ENCODE measurements at places on chromosomes 5 and 9. TPM values are rescaled to one million over a fixed set of nuclear protein-coding genes. Genes with fewer than 3 reads are reported as not detected.

GRCh38 chr5:55601204-55601618, 66.4 kb upstream of the PLPP1 start:
- H3K4me1 ChIP-seq: peaks cover 71% of the 10 kb centered on the region
- H3K27me3 ChIP-seq: no peaks in the 10 kb centered on the region

DNA sequence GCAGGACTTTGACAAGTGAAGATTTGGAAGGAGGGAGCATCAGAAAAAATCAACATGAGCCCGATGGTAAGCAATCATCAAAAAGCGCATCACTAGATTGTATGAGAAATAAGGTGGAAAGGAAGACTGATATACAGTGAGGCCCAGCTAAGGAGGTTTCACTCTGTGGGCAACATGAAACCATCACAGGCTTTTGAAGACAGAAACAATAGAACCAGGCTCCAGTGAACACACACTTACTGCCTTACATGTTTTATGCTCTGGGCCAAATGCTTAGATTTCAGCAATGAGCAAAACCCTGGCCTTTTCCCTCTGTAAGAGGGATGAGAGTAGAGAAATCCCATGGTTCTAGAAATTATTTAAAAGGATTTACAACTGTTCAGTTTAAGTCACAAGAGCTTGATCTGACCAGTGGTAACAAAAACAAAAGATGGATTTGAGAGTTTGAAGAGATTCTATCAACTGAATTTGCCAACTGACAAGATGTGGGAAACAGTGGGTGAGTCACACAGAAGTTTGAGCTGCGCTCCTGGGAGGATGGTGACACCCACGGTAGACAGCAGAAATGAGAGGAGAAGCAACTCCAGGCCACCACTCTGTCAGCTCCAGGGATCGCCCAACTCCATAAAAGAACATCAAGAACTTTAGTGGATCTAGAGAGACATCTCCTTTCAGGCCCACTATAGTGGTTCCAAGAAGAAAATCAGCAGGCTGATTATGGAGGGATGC, 261.8 kb downstream of the MCTP1 start:
- H3K27me3 ChIP-seq: no peaks in the 10 kb centered on the region
- H3K4me3 ChIP-seq: no peak overlapping the region
- no peaks in the 10 kb centered on the region for H3K36me3 ChIP-seq
- peak overlapping the region; percentile 21 for H3K27ac ChIP-seq
- peak; percentile 36 for DNase-seq

DNA sequence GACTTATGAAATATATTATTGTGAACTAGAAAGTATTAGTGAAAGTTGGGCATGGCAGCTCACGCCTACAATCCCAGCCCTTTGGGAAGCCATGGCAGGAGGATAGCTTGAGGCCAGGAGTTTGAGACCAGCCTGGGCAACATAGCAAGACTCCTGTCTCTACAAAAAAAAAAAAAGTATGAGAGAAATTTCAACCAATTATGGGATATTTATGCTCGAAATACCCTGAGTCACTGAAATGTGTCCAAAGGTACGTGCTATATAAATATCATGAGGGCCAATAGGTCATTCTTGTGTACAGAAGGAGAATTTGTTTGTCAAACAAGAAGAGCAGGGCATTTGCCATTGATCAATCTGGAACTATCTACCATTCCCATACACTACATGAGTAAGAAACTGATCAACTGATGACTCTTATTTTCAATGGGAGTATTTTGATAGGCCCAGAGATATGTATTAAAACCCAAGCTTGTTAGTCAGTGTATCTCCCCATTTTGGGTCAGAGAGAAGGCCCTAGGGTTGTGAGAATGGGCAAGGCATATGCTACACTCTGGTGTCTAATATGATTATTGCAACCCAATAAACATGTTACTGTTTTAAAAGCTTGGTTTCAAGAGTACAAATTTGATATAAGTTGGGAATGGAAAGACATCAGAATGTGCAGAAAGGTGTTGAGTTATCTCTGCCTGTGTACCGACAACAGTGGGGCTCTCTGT, 21.7 kb upstream of the HOMER1 start:
- no peaks in the 10 kb centered on the region for H3K4me1 ChIP-seq
- no peak overlapping the region for H3K4me3 ChIP-seq
- H3K36me3 ChIP-seq: no peaks in the 10 kb centered on the region
- no peak for DNase-seq

- peak; percentile 73 for DNase-seq
- no peaks in the 10 kb centered on the region for H3K27me3 ChIP-seq
- peak within 1 kb of the TSS; percentile 83 for H3K4me3 ChIP-seq
- H3K27ac ChIP-seq: peak within 1 kb of the TSS; percentile 77
Measured at GRCh38 chr9:137550231-137550621, at the start of gene PNPLA7. TSS of gene PNPLA7 (minus strand) at chr9:137550402. CDS start at chr9:137550197, 205 bp downstream.

DNA sequence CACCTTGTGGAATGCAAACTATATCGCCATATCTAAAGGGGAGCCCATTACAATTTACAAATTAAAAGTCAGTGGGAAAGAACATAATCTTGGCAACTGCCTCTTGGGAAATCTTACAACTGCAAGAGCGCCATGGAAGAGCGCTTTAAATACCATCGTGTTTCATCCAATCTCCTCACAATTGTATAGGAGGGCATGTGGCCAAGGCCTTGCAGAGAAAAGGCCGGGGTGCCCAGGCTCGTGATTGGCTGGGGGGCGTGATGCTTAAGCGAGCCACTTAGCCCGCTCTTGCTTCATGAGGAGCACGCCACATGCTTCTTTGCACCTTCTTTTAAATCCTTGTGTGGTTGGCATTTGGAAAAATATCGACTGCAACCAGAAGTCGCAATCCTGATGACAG, 69.8 kb upstream of the NFIB start:
- no peak overlapping the region for H3K27ac ChIP-seq
- no peak overlapping the region for H3K4me3 ChIP-seq

DNA sequence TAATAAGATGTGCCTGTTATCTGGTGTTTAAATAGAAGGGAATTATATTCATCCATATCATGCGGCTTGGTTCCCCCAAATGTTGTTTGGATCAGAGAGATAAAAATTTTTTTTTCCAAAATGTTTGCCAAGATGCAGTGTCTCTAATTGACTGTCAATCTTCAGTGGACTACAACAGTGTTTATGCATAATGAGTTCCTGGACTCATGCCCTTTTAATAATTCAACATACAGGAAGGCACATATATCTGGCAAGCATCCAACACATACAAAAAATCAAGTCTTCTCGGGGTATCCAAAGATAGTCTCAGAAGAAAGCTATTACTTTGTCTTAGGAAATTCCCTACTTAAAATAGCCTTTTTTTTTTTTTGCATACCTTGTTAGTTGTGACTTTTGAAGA, 1534.7 kb downstream of the EFNA5 start:
- no peaks in the 10 kb centered on the region for H3K36me3 ChIP-seq
- no peak overlapping the region for H3K4me3 ChIP-seq
- no peaks in the 10 kb centered on the region for H3K27me3 ChIP-seq
- no peaks in the 10 kb centered on the region for H3K4me1 ChIP-seq
- H3K27ac ChIP-seq: no peak overlapping the region

DNA sequence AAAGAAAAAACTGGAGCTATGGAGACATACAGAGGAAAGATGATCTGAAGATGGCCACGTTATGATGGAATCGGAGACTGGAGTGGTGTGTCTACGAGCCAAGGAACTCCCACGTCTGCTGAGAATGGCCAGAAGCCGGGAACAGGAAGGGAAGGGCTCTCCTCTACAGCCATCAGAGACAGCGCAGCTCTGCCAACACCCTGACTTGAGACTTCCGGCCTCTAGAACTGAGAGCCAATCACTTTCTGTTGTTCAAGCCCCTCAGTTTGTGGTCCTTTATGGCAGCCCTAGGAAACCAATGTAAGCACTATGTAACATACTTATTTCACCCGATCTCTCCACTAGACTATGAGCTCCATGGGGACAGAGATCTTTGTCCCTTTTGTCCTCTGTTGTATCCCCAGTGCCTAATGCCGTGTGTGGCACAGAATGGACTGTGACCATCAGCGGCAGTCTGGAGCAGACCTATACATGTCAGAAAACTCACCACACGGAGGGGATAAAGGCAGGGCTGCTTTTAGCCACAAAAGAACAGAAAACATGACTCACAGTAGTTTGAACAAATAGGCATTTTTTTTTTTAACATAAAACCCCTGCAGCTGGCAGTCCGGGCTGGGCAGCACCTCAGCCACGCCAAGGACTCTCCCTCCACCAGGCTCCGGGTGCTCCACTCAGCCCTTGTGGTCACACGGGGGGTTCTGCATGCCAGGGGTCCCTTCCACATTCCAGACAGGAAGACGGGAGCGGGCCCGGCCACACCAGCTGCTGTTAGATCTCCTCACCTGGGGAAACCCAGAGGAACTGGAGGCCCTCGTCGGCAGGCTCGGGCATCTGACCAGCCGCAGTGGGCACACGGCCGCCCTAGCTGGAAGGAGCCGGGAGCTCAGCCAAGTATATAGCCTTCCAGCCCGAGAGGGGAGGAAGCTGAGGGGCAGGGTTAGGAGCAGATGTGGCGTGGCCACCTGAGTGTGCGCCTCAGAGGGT, 16.1 kb upstream of the MXD3 start:
- peaks cover 51% of the 10 kb centered on the region for H3K36me3 ChIP-seq
- peaks cover 12% of the 10 kb centered on the region for H3K4me1 ChIP-seq
- DNase-seq: no peak
- H3K27ac ChIP-seq: no peak overlapping the region
- H3K27me3 ChIP-seq: no peaks in the 10 kb centered on the region
- no peak overlapping the region for H3K4me3 ChIP-seq

GRCh38 chr5:110072651-110073050, 382.9 kb downstream of the MAN2A1 start:
- H3K27ac ChIP-seq: no peak overlapping the region
- H3K36me3 ChIP-seq: no peaks in the 10 kb centered on the region
- no peak for DNase-seq
- H3K4me1 ChIP-seq: no peaks in the 10 kb centered on the region
- no peak overlapping the region for H3K4me3 ChIP-seq
- H3K27me3 ChIP-seq: no peaks in the 10 kb centered on the region

GRCh38 chr9:113715086-113715485, 161.0 kb upstream of the ZNF618 start:
- H3K4me1 ChIP-seq: no peaks in the 10 kb centered on the region
- no peaks in the 10 kb centered on the region for H3K36me3 ChIP-seq
- no peak overlapping the region for H3K27ac ChIP-seq
- no peaks in the 10 kb centered on the region for H3K27me3 ChIP-seq

DNA sequence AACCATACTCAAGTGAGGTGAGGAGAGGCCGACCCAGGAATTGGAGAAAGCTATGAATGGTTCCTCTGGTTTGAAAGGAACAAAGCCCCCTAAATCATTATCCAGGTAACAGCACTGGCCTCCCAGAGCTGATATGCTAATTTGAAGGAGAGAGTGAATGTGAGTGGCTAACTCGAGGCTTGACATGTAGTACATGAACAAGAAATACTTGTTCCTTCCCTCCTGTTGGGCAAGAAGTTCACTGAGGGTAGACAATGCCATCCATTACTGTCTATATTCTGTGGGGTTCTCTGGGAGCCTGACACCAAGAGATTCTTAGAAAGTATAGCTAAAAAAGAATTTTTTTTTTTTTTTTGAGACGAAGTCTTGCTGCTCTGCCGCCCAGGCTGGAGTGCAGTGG, 32.5 kb upstream of the ZNF354A start:
- H3K27me3 ChIP-seq: no peaks in the 10 kb centered on the region
- no peak for DNase-seq
- H3K27ac ChIP-seq: no peak overlapping the region
- H3K36me3 ChIP-seq: no peaks in the 10 kb centered on the region

- H3K36me3 ChIP-seq: no peaks in the 10 kb centered on the region
- DNase-seq: peak; percentile 31
- no peak overlapping the region for H3K27ac ChIP-seq
- no peak overlapping the region for H3K4me3 ChIP-seq
Measured at GRCh38 chr9:135526730-135527571, 5.7 kb downstream of the LCN1 start.

DNA sequence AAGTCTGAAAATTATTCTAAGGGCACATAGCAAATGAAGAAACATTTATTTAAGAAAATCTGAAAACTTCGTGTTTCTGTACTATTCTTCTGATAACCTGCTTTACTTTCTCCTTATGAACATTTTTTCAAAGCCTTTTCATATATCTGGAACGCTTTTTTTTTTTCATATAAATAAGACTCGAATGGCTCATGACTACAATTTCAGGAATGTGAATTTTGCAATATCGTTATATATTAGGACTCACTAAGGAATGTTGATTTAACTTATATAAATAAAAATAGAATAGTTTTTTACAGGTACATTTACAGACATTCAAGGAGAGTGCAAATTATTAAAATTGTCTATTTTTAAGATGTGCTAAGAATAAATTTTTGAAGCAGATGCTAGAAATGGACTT, 42.9 kb downstream of the GPBP1 start:
- H3K4me1 ChIP-seq: peaks cover 5% of the 10 kb centered on the region
- no peak overlapping the region for H3K4me3 ChIP-seq
- no peak for DNase-seq
- H3K36me3 ChIP-seq: peaks cover 45% of the 10 kb centered on the region
- no peaks in the 10 kb centered on the region for H3K27me3 ChIP-seq

GRCh38 chr9:84851935-84852585, 182.5 kb downstream of the NTRK2 start:
- no peaks in the 10 kb centered on the region for H3K36me3 ChIP-seq
- peaks cover 12% of the 10 kb centered on the region for H3K4me1 ChIP-seq
- DNase-seq: peak; percentile 66
- no peaks in the 10 kb centered on the region for H3K27me3 ChIP-seq

DNA sequence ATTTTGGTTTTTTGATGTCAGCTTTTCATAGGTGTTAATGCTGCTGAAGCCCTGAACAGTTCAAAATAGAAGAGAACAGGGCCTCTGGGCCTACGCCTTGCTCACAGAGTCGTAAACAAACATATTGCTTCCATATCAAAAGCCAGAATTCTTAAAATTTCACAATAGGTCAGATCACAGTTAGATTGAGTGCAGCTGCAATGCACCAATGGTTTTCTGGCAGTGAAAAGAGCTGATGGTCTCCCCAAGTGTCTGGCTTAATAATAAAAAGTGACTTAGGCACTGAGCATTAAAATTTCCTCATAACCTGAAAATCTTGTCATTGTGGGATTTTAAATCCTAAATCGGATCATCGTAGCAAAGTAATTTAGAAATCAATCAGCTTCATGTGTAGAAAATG, 493.0 kb downstream of the CAAP1 start:
- no peaks in the 10 kb centered on the region for H3K4me1 ChIP-seq
- no peak overlapping the region for H3K4me3 ChIP-seq
- no peak for DNase-seq
- no peaks in the 10 kb centered on the region for H3K36me3 ChIP-seq

- no peaks in the 10 kb centered on the region for H3K27me3 ChIP-seq
- no peaks in the 10 kb centered on the region for H3K36me3 ChIP-seq
- H3K27ac ChIP-seq: peak overlapping the region; percentile 91
- peaks cover 65% of the 10 kb centered on the region for H3K4me1 ChIP-seq
Measured at GRCh38 chr9:115591584-115591984, 473.6 kb upstream of the TNC start.

DNA sequence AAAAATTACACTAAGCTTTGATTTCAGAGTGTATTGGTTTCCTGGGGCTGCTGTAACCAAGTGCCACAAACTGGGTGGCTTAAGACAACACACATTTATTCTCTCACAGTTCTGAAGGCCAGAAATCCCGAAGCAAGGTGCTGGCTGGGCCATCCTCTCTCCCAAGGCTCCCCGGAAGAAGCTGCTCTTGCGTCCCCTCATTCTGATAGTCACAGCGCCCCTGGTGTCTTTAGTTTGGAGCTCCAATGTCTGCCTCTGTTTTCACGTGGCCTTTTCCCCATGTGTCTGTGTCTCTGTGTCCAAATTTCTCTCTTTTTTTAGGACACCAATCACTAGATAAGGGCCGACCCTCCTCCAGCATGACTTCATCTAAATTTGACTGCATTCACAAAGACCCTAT, 56.7 kb downstream of the ROPN1L start:
- no peaks in the 10 kb centered on the region for H3K27me3 ChIP-seq
- no peak for DNase-seq
- no peak overlapping the region for H3K27ac ChIP-seq
- no peak overlapping the region for H3K4me3 ChIP-seq
- peaks cover 3% of the 10 kb centered on the region for H3K4me1 ChIP-seq

The ACOT12 gene
- not detected for total RNA-seq

The LRRC19 gene
- not detected for total RNA-seq

The PCDHB8 gene
- 0.75 TPM for total RNA-seq

The TEK gene
- 4.0 TPM for total RNA-seq

The OR13J1 gene
- total RNA-seq: not detected

The C9orf153 gene
- total RNA-seq: not detected
